NCI-H2107 (cell line): ENCODE measurements at places on chromosomes 12 and 14.

- no peak for DNase-seq
Observed at GRCh38 chr14:95199298-95199983, 42.1 kb upstream of the DICER1 start.

DNA sequence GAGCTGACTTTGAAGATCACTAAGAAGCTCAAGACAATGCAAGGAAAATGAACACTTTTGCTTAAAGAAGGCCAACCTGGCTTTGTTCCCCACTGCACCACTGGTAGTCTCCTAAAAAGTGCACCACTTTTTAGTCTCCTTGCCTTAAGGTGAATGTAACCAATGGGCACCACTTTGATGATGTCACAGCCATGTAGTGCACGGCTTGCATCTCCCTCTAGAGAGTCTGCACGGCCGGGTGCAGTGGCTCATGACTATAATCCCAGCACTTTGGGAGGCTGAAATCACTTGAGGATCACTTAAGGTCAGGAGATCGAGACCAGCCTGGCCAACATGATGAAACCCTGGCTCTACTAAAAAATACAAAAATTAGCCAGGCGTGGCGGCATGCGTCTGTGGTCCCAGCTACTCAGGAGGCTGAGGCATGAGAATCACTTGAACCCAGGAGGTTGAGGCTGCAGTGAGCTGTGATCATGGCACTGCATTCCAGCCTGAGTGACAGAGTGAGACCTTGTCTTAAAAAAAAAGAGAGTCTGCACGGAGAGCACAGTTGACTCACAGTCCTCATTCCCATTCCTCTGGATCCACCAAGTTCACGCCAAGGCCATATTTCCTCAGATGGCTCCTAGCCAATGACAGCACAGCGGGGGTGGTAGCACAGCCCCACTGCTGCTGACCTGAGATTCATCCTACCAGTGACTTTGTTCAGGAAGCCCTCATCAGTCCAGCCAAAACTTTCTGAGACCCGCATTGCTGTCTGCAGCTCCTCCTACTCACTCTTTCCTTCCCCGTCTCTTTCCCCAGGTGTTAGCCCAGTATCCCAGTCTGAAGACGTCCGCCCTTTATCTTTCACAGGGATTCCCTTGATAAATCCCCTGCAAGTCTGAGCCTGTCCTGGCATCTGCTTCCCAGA, 16.5 kb upstream of the IFT81 start:
- no peak for DNase-seq

- DNase-seq = no peak
Observed at GRCh38 chr12:121530600-121531355, 50.0 kb downstream of the KDM2B start.

DNA sequence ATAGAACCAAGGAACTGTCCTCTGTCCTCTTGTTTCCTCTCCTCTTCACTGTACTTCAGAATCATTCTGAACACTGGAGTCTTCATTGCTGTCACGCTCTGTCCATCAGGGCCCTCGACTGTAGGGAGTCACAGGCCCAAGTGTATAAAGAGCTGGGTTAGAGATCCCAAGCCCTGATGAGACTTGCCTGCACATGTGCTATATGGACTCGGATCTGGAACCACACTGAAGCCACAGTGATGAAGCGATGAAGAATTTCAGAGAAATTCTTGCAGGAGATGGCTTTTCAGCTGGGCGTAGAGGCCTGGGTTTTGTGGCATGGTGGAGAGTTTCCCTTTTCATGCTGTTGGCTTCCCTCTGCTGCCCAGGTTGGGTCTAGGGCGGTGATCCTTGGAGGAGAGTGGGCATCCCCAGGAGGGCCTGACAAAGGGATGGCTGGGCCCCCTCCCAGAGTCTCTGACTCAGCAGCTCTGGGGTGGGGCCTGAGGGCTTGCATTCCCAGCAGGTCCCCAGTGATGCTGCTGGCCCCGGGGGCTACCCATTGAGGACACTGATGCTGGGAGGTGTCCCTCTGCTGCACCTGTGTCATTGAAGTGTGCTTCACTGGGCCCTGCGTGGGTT, 39.6 kb upstream of the YY1 start:
- DNase-seq = no peak

DNA sequence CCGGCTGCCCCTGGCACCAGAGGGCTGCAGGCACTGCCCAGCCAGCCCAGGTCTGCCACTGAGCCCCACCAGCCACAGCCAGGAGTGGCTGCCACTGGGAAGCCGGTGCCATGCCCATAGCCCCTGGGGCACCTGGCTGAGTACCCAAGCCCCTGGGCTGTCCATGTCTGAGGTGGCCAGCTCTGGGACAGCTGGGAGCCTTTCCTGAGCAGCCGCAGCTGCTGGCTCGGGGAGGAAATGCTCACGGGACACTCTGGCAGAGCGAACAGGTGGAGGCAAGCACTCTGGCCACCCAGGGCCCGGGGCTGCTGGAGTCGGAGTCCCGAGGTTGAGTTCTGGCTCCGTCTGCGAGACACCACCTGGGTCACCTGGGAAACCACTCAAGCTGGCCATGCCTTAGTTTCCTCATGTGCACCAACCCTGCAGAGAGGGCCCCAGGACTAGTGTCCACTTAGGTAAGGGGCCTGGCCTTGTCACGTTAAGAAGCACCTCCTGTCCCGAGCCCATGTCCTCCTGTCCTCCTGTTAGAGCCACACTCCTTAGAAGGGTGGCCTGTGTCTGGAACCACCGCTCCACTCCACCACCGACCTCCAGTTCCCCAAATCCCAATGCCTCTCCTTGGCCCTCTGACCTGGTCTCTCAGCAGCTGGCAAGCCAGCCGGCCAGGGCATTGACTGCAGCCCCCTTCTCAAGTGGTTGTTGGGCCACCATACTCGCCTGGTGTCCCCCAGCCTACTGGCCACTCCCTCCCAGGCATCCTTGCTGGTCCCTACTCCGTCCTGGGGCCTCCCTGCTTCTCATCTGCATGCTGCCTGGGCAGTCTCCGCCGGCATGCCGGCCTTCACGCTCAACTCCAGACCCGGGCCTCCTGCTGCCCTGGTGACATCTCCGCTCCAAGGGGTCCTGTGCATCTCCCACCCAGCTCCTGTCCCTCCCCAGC, 45.3 kb downstream of the BEGAIN start:
- DNase-seq = no peak

GRCh38 chr12:47218191-47218654, 138.5 kb upstream of the AMIGO2 start:
- DNase-seq = no peak

- DNase-seq = no peak
Observed at GRCh38 chr14:63267171-63267570, 51.6 kb downstream of the GPHB5 start.

GRCh38 chr12:49646331-49646830, 23.0 kb downstream of the PRPF40B start:
- no peak for DNase-seq

DNA sequence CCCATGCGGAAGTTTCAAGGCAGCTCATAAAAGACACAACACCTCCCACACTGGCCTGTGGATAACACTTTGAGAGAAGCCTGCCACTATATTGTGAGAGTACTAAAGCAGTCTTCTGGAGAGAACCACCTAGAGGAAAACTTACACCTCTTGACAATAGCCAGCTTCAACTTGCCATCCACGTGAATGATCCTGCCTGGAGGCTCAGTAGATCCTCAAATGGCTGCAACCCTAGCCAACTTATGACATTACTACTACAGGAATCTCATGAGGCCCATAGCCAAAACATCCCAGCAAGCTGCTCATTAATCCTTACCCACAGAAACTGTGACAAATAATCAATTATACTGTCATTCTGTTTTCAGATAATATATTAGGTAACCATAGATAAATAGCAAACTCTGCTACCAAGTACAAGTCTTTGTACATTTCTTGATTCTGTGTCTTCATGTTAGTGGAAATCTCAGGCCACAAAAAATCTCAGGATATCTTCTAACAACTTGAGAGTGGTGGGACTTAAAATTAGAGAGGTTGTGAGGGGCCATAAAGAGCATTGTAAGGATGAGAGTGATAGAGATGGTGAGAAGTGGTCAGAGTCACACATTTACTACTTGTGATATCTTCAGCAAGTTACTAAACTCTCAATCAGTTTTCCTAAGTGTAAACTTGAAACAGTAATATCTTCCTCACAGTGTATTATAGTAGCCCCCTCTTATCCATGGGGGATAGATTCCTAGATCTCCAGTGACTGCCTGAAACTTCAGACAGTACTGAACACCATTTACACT, 368.0 kb downstream of the C12orf50 start:
- no peak for DNase-seq

- no peak for DNase-seq
Observed at GRCh38 chr12:117467588-117467987, 106.2 kb upstream of the NOS1 start.

- DNase-seq = no peak
Observed at GRCh38 chr12:106690569-106691305, 83.7 kb upstream of the RIC8B start.

DNA sequence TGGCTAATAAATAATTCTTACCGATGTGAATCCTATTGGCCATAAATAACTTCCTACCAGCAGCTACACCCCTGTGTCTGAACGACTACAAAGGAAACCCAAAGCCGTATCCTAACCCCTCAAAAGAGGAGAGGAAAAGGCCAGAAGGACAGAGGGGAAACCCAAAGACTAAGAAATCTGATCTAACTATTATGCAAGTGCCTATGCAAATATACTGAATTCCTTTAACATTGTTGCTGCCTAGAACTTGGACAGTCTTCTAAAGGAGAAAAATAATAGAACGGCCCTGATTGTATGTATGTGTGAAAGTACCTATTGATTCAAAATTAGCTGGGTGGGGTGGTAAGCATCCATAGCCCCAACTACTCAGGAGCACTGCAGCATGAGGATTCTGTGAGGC, 997 bp downstream of the PLEKHG7 start:
- no peak for DNase-seq

DNA sequence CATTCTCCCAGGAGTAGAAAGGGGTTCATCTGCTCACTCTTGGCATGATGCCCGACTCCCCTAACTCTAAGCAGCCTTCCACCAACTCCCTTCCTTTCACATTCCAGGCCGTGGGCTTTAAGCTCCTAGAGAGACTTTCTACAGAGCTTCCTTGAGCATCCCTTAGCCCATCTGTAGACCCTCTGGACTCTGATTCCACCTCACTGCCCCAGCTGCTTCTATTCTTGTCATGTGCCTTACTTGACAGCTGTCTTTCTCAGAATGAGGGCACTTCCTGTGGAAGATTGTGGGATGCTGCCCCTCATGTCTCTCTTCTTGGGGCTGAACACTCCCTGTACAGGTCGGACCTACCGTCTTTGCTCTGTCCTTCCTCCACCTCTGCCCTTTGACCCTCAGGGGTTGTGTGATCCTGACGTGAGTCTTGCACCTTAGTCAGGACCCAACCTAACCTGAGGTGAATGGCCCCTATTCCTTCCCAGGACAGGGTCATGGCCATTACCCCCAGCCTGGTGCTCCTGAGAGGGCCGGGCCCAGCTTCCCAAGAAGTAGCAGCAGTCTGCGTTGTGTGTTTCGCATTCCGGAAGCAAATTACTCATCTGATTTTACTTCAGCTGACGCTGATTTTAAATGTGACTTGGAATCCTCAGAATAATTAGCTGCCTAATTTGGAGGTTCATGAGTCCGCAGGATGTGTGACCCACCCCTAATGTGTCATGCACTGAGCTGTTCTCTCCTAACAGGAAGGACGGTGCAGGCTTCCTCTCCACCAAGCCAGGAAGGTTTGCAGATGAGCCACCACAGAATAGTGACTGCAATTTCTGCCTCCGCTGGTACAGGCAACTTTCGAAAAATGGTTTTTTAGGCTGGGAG, 2.7 kb upstream of the GALNT6 start:
- DNase-seq = no peak

DNA sequence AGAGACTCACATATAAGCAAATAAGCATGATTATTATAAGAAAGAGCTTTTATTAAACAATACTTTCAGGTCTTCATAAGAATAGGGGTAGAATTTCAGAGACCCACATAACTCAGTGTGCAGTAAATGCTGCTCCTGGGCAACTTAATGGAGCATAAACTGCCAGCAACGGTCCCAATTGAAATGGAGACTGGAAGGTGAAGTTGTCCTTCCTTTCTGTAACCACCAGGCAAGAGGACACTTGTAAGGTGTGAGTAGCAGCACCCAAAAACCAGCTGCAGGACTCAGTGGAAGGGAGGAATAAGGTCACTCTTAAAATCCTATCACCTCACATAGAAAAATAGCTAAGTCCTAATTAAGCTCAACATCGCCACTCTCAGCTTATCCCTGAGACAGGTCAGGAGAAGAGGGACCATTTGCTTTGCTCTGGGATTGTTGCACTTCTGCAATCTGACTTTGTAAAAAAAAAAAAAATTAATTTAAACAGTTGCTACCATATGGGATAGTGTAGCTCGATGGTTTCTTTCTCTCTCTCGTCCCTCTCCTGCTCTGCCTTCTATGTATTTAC, 22.7 kb upstream of the LTA4H start:
- no peak for DNase-seq
